Hindlimb muscle (tissue), 1 donor: ENCODE measurements at places on chromosomes 6 and 20.

DNA sequence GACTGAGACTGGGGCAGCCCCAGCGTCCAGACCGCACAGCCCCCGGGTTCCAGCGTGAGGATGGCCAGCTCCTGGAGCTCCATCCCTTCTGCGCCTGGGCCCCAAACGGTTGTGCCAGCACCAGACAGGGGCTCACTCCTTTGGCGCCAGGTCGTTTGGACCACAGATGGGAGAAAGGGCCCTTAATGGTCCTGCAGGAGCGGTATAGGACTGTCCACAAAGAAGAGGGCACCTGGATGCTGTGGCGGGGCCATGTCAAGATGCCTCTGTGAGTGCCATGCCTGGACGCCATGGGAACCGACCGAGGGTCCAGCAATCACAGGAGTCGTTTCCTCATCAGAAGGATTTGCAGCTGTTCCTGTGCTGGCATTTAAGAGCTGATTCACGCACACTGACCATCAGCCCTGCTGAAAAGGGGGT lies 82.7 kb downstream of the DLL1 start:
- DNase-seq = no peak

DNA sequence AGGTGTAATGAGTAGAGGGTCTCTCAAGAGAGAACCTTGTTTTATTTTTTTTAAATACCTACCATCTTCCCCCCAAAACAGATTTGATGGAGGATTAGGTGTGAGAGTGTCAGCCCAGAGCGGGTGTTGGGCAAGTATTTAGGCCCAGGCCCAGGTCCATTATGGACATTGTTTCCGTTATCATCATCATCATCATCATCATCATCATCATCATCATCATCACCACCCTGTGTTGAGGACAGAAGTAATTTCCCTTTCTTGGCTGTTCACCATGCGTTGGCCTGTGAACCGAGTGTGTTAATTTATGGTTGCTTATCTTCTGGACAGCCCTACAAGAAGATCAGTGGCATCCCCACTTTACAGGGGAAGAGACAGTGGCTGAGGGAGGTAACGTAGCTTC lies 28.6 kb downstream of the PSMF1 start:
- DNase-seq = no peak

DNA sequence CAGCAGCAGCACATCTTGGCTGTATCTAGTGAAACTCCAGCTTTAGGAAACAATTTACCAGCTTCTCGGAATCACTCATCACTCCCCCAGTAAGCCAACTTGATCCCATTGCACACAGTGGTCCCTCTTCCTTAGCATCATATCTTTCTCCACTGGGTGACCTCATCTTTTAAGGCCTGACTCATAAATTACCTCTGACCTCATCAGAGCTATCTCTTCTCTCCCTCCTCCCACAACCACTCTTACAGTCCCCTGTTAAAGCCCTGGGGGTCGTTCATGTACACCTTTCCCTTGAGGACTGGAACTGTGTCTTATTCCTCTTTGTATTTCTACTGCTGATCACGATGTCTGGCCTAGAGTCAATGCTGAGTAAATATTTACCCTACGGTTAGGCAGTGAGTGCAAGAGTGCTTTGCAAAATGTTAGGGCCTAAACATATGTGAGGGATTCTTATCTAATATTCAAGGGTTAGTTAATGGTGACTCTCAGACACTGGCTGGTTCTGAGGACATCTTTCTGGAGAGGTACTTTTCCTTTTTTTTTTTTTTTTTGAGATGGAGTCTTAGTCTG lies 187.2 kb downstream of the LRFN2 start:
- no peak for DNase-seq

GRCh38 chr6:4637691-4638433 lies 138.3 kb upstream of the CDYL start:
- no peak for DNase-seq

- DNase-seq = no peak
These were observed 106.6 kb downstream of the TAF4 start for GRCh38 chr20:61958773-61959700.

DNA sequence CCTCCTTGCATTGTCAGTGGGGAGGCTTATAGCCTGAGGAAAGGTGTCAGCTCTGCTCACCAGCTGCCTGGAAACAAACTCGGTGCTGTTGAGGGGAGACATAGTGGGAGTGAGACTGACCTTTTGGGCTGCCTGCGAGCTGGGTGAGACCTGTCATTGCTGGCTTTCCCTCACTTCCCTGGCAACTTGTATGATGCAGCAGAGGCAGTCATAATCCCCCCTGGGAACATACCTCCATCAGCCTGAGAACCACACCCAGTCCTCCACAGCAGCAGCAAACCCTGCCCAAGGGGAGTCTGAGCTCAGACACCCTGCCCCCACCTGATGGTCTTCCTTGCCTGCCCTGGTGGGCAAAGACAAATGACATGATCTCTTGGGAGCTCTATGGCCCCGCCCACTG lies 521.2 kb upstream of the IMPG1 start:
- no peak for DNase-seq

- no peak for DNase-seq
These were observed 33.2 kb downstream of the DNAAF9 start for GRCh38 chr20:3374296-3374695.

DNA sequence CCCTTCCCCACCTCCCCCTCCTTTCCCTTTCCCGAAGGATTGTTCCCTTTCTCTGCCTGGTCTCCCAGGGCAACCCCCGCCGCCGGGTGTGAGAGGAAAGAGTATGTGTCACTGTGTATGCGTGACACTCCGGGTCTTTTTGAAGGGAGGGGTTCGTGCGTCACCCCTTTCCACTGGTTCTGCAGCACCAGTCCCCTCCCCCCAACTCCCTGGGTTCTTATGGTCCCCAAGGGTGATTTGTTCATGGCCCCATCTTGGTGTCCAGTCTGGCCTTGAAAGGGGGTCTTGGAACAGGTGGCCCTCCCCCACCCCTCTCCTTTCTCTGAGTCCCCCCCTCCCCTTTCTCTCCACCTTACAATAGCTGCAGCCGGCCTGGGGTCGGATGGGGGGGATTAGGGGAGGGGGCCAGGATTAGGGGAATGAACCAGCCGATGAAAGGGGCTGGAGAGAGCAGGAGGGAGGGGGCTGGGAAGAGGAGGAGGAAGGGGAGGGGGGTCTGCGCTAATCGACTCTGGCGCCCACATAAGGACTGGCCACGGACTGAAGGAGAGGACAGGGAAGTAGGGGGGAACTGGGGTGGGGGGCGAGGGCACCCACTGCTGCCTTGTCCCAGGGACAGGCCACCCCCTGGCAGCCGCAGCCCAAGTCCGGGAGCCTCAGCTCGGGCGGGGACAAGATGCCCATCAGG lies 1.3 kb upstream of the RING1 start:
- no peak for DNase-seq

GRCh38 chr6:90715093-90715655 lies 128.3 kb upstream of the MAP3K7 start:
- no peak for DNase-seq

GRCh38 chr6:4010689-4011090 lies 68.2 kb downstream of the FAM217A start:
- no peak for DNase-seq

DNA sequence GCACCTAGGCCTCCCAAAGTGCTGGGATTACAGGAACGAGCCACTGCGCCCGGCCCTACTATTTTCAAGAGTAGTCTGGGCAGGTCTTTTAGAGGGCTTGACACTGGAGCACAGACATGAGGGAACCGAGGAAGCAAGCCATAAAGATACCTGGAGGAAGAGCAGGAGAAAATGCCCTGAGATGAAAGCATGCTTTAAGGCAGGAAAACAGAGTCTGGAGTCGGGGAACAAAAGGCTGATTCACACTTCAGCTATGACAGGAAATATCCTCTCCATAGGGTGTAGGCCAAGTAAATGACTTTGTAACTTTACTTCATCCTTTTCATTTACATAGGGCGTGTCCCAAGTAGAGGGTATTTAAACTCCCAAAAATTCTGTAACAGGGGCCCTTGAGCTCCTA lies 4.3 kb upstream of the SERINC3 start:
- DNase-seq = no peak

- DNase-seq = no peak
These were observed 114.9 kb downstream of the EPHA7 start for GRCh38 chr6:93304505-93304904.

- no peak for DNase-seq
These were observed 41.2 kb upstream of the MLIP start for GRCh38 chr6:54070025-54070424.

DNA sequence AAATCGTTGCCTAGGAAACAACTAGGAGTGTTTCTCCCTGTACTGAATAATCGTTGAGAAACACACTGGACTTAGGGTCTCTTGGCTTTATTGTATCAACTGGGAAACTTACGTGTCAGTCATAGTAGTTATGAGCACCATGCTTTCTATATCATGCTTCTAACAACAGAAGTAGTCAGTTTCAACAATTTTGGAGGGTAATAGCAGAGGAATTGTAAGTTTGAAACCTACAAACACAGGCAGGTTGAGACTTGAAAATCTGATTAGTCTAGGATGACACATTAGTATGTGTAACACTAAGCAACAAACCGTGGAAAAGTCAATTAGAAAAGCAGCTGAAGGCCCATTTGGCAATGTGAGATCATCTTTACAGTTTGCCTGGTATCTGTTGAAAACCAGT lies 43.9 kb upstream of the FABP7 start:
- DNase-seq = peak; percentile 7

- DNase-seq = no peak
These were observed 402.5 kb downstream of the CD83 start for GRCh38 chr6:14520029-14520428.

DNA sequence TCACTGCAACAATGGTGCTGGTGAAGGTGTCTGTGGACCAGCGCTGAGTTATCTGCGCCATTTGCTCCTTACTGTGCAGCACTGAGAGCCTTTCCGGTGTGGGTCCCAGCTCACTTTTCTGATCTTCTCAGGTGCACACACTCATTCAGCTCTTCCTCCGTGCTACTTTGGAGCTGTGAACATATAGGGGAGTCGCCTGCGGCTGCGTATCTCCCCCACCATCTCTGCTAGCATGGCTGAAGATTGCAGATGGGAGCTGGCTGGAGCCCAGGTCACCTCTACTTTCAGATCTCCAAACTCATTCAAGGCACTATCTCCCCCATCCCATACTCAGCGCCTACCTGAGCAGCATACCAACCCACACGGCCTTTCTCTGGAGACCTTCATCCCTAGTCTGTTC lies 96.9 kb downstream of the DHX35 start:
- no peak for DNase-seq

DNA sequence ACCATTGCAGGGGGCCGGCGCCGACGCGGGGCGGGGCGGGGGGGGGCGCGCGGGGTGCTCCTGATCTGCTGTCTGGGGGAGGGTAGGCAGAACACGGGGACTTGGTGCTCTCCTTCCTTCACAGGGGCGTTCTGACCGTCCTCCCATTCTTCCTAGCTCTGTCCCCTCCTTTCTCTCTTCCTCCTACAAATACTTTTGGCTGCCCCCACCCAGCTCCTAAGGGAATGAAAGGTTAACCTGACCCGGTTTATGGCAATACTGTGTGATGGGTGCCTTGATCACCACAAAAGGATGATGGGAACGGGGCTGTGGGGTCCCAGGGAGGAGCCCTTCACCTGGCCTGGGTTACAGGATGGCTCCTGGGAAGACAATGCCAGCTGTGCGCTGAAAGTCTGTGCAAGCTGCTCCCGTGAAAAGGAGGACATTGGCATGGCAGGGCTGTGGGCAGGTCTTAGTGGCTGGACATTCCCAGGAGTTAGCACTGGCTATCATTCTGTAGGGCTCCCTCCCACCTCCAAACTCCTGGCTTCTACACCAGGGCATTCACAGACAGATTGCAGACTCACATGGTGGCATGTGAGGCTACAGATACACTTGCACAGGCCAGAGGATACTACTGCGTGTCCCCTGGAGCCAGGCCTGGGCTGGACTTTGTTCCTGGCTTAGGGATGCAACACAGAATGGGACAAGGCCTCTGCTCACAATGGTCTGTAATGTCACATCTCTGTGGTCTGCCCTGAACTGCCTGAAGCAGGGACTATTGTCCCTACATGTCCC lies 1.9 kb upstream of the TPD52L2 start:
- no peak for DNase-seq

DNA sequence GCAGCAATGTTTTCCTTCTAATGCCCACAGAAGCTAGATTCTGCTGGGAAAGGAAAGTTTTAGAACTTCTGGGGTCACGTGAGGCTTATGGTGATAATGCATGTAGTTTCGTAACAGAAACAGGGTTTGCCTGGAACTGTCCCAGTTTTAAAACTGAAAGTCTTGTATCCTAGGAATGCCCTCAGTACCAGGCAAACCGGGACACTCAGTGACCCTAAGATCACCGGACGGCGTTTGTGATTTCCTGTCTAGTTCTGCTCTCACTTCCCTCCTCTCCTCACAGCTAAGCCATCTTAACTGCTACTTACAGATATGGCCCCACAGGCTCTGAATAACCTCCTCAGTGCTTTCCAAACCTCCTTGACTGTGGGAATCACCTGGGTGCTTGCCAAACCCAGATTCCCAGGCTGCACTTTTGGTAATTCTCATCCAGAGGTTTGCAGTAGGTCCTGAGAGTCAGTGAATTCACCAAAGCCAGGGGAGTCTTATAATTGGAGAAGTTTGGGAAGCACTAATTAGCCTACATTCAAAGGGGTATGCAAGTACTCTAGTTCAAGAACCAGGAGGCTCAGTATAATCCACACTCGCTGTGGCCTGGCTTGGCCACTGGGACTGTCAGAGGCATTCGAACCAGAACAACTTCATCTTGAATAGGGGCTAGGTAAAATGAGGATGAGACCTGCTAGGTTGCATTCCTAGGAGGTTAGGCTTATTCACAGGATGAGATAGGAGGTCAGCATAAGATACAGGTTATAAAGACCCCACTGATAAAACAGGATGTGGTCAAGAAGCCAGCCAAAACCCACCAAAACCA lies 231.6 kb upstream of the MYLIP start:
- no peak for DNase-seq

DNA sequence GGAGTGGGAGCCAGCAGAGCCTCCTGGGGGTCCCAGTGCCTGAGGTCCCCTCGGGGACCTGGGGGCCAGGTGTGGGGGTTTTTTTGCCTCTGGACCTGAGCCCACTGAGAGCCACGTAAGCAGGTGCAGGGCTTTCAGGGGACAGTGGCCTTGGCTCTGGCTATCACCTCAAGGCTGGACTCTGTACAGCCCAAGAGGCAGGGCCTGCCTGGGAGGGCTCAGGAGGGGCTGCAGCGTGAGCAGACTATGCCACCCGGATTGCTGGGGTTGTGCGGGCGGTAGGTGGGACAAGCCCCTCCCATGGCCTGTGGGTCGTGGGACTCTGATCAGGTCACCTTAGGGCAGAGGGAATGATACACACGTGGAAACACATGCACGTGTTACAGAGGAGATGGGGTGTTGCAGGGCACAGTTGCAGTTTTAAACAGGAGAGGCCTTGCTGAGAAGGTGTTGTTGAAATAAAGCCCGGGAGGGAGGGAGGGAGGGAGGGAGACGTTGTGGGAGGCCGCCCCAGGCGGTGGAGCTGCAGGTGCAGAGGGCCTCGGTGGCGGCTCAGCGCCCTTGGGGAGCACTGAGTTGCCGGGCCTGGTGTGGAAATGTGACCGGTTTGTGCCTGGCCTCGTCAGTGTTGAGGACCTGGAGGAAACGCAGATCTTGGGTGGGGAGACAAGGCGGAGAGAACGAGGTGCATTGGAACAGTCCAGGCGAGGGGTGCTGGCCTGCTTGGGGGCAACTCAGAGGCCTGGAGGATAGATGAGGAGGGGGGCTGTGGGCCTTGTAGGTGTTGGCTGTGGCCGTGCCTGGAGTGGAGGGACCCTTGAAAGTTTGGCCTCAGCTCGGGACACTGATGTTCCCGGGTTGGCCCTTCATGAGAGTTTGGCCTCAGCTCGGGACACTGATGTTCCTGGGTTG lies 2.3 kb downstream of the TCEA2 start:
- no peak for DNase-seq
